Osteoblast (primary cell): ENCODE measurements at places on chromosomes 5 and 9. TPM values are rescaled to one million over a fixed set of nuclear protein-coding genes. Genes with fewer than 3 reads are reported as not detected.

Gene FUT7
- not detected in 2 replicates for total RNA-seq

Gene CCDC192
- total RNA-seq, result not detected in 2 replicates

- no peak for DNase-seq
Measured at GRCh38 chr5:150153957-150154617, 1.6 kb downstream of the PDGFRB start.

DNA sequence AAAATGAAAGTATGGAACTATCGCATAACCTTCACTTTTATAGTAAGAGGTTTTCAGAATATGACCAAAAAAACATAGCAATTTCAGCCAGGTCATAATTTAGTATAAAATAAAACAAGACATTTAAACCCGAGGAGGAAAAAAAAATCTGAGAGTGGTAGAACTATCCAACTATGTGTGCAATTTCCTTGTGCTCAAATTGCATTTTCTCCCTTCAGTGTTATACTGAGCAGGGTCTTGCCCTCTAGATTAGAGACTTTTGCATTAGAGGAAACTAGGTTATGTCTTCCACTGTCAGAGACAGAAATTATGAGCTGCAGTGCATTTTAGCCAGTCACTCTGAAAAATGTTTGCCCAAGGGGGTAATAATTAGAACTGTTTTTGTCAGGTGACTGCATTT lies 330.6 kb downstream of the NR2F1-AS1 start:
- no peak for DNase-seq

DNA sequence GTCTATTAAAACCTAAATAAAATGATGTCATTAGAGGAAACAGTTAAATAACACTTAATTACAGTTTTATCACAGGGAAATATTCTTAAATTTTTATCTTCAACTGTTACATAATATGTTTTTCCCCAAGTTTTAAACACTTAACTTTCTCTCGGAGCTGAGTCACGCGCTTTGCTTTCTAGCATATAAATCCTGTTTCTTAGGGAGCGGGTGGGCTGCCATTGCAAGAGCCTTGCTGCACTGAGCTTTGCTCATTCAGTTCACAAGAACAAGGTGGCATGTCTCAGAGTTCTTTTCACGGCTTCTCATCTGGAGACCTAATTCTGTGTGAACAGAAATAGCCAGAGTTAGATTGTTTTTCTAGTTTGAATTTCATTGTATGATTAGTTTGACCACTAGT lies 166.1 kb downstream of the ZSWIM6 start:
- DNase-seq, result no peak
